ENCODE measurements at places on chromosomes 5 and 9.

- DNase-seq: no peak
Observed at GRCh38 chr5:134088291-134088690, 26.2 kb upstream of the TCF7 start.

- no peak for DNase-seq
Observed at GRCh38 chr5:41247135-41247534, 33.8 kb upstream of the C6 start.

GRCh38 chr5:73488806-73489205 lies 9.4 kb upstream of the BTF3 start:
- DNase-seq: no peak

DNA sequence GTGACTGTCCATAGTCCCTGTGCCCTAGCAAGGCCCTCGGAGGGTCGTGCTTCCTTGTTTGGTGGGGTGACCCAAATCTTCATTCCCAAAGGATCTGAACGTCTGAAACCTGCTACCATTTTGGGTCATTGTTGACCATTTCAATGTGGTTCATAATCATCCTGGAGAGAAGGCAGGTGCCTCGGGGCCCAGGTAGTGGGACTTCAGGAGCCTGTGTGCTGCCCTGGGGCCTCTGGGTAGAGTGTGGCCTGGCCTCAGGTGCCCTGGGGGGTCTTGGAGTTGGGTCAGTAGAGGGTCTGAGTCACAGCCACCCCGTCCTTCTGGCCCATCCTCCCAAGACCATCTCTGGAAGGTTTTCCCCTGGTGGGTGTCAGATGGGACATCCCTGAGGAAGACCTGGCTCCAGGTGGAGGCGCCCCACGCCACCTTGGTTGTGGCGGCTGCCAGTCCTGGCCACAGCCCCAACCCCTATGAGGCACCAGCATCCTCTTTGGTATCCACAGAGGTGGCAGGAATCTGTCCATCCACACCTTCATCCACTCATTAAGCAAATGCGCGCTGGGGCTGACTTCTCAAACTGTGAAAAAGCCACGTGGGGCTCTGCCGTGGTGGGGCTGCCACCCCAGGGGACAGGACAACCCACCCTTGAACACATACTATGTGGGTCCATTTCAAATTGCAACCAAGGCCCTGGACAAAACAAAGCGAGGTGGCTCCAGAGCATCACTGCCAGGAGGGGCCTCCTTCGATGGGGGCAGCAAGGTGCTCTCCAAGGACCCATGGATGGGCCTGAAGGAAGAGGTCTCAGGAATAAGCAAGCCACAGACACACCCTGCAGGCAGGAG lies 41.6 kb upstream of the FCN1 start:
- no peak for DNase-seq

DNA sequence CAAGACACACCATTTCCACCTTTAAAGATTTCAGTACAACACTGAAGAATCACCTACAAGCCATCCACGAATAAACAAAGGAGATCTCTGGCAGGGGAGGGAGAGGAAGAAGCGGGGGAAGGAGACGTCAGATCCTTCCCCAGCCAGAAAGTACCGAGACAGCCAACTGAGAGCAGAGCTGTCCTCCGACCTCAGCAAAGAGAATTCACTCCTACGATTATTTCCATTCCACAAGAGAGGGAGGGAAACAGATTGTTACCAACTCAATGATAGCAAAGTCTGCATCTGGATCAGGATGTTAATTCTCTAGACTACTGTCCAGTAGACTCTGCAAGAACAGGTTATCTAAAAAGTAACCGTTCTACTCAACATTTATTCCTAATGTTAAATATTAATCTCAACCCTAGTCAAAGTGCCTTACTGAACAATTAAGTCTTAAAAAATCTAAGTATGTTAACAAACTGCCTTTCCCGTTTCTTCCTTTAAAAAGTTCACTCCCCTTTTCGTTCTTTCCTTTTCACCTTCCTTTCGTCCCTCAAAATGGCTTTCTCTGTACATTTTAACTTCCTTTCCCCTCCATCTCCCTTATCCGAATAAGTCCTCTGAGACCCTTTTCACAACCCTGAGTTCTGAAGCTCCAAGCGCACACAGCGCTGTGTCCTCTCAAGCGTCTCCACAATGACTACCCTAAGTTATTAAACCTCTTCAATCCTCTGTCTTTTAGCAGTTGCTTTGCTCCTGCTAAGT lies 1.4 kb downstream of the CHD1 start:
- DNase-seq: peak; percentile 40

DNA sequence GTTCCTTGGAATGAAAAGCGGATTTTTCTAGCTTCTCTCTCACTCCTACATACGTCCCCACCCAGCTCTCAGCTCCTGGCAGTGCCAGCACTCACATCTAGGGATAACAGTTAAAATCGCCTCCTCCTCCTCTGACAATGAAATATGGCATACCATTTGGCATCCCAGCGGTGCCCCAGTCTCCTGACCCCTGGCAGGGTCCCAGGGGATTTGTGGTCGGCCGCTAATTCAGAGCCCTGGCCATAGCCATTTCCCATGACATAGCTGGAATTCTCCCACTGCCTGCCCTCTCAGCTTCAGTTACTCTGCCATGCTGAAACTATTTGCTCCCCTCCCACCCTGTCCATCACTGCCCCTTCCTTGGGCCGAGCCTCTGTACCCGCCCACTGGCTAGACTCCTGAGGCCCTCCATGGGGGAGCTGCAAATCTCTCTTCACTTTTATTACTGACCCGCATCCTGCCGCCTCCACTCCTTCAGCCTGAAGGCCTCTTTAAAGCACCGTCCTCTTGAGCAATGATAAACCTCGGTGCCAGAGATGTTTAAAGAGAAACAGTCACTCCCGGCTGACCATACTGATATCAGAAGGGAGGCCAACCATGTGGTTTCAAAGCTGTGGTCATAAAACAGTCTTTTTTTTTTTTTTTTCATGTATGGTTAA lies 139.8 kb downstream of the SLIT3 start:
- DNase-seq: no peak

- DNase-seq: no peak
Observed at GRCh38 chr9:79764374-79764773, 192.6 kb downstream of the TLE4 start.

DNA sequence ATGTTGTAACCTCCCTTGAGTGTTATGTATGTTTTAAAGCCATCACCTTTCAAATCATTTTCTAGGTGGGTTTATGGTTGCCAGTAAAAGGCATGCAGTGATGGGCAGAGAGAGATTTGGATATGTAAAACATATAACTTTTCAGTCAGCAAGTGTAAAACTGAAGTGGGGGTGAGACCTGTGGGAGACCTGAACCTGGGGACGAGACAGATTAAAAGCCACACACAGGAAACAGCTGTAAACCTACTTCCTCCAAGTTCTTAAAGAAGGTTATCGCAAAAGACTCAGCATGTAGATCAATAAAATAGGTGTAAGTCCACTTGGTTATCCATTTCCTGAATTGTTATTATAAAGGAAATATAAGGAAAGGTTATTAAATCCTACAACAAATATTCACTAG lies 76.6 kb downstream of the YIPF5 start:
- no peak for DNase-seq

DNA sequence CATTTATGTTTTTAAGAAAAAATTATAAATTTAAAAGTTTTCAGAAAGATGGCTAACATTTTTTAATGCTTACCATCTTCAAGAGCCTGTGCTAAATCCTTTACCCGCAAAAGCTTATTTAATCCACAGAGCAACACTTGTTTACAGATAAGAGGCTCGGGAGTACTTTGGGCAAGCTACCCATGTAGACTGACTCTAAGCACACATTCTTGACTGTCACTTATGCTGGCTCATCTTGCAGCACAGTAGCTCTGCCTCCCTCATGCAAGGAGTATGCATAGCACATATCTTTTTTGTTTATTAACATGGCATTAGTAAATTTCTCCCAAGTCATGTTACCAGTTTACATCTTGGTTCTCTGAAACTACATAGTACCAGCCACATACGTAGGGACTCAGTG lies 14.7 kb downstream of the SH3RF2 start:
- no peak for DNase-seq

- DNase-seq: no peak
Observed at GRCh38 chr5:61624553-61625136, 292.6 kb downstream of the ZSWIM6 start.

DNA sequence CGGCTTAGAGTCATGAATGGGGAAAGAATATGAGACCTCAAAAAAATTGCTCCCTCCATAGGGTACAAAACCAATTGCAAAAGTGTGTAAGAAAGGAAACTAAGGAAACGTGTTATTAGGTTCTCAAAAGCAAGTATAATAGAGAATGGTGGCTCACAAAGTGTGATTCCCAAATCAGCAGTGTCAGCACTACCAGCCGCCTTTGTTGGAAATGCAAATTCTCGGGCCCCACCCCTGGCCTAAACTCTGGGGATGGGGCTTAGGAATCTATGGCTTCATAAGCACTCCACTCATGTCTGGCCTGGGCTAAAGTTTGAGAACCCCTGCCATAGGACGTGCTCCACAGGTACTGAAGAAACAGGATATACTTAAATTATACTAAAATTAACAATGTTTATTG lies 1.6 kb upstream of the CCDC69 start:
- DNase-seq: no peak

- no peak for DNase-seq
Observed at GRCh38 chr5:143239882-143240518, 163.5 kb downstream of the NR3C1 start.

GRCh38 chr9:31996331-31996730 lies 388.1 kb upstream of the ACO1 start:
- DNase-seq: no peak

DNA sequence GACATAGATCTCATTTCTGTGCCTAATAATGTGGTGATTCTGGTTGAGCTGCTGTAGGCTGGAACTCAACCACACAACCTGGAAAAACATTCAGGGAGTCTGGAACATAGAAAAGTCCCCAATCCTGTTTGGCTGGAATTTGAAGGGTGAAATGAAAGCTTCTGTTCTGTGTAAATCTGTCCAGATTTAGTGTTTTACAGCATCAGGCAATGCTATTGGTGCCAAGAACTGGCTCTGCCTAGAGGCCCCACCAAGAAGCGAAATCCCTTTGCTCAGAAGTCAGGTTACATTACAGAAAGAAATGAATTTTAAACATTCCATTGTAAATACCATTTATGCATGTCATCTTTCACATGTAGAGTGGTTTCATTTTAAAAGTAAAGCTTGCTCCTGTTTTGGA lies 56.3 kb downstream of the TMEM174 start:
- DNase-seq: no peak

- no peak for DNase-seq
Observed at GRCh38 chr5:107359916-107360234, 310.9 kb downstream of the EFNA5 start.

- no peak for DNase-seq
Observed at GRCh38 chr9:131402073-131402472, 8.2 kb downstream of the PRRC2B start.
